ENCODE measurements at places on chromosomes 7 and 10.

GRCh38 chr10:124675261-124675660 is 68.9 kb downstream of the FAM53B start:
- no peak for DNase-seq

GRCh38 chr10:121919666-121920065 is 8.2 kb downstream of the ATE1 start:
- no peak for DNase-seq

DNA sequence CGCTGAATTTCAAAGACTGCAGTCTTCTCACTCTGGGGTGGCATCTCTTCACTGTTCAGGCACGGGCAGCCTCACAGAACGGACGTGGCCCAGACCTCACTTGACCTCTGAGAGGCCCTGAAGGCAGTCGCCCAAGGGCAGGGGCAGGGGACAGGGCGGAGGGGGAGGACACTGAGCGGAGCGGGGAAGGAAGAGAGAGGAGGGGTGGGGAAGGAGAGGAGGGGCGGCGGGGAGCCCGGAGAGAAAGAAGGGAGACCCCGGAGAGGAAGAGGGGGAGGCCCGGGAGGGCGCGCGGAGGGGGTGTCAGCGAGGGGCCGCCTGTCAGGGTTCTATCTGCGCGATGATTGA is 58.7 kb upstream of the COMTD1 start:
- no peak for DNase-seq

- DNase-seq, result no peak
These were observed 23.9 kb downstream of the SEM1 start for GRCh38 chr7:96685755-96686154.

DNA sequence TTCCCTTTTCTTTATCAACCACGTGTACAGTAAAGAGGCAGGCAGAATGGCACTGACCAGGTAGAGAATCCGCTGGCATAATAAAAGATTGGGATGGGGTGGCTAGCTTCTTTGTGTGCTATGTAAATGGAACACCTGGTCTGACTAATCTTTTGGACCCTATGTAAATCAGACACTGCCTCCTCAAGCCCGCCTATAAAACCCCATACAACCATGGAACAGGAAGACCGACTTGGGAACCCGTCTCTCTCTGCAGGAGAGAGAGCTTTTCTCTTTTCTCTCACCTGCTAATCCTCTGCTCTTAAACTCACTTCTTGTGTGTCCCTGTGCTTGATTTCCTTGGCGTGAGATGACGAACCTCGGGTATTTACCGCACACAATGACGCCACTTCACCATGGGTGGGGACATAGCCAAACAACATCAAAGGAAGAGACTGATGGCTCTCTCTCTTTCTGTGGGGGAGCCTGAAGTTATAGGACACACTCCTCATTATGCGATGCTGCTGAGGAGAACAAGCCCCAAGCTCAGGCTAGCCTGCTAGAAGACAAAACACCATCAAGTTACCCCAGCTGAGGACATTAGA is 94.2 kb downstream of the ARL5B start:
- no peak for DNase-seq
